ENCODE measurements at places on chromosomes 6 and 20.

GRCh38 chr6:138004430-138005287, 102.6 kb downstream of the PERP start:
- no peak for DNase-seq

- no peak for DNase-seq
Observed at GRCh38 chr6:19876672-19877071, 39.5 kb downstream of the ID4 start.

- no peak for DNase-seq
Observed at GRCh38 chr6:121365536-121366521, 31.5 kb upstream of the TBC1D32 start.

- DNase-seq, result no peak
Observed at GRCh38 chr6:111979633-111980032, 74.3 kb upstream of the CCN6 start.

DNA sequence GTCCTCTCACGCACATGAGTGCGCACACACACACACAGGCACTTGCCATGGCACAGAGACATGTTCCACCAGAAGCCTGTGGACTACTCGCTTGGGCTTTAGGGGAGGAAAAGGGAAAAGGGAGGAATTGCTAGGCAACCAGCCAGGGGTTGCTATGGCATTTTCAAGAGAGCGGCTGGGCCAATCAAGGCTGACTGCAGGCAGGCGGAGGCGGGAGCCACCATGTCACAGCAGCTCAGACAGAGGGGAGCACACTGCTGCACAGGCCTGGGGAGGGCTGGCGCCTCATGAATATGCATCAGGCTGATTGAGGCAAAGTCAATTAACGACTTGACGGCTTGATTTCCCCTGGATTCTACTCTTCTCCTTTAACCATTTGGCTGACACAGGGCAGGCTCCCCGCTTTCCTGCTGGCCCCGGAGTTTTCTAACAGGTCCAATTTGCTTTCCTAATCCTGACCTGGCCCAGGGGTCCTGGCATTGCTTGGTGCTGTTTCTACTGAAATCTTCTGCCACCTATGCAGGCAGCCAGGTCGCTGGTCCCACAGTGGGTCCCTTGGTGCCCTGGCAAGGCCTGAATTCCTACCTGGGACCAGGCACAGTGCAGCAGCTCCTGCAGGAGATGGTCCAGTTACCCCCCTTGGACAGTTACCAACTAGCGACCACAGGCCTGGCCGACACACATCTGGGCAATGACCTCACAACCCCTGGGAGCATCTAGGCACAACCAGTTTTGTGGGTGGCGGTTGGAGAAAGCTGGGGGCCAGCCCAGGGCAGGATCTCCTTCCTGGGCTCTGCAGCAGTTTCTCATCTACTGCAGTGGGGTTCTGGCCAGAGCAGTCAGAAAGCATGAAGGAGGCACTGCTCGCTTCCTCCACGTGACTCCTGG, 52.1 kb downstream of the YTHDF1 start:
- DNase-seq, result no peak

DNA sequence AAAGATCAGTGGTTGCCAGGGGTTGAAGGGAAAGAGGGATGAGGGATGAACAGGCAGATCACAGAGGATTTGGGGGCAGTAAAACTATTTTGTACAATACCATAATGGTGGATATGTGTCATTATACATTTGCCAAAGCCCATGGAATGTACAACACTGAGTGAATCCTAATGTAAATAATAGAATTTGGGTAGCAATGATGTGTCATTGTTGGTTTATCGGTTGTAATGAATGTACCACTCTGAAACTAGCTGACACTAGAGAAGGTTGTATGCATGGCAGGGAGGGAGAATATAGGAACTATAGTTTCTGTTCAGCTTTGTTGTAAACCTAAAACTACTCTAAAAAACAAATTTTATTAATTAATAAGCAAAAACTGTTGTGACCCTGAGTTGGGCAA, 17.8 kb upstream of the ASF1A start:
- no peak for DNase-seq

GRCh38 chr6:41424370-41425058, 89.1 kb downstream of the NCR2 start:
- peak; percentile 81 for DNase-seq

DNA sequence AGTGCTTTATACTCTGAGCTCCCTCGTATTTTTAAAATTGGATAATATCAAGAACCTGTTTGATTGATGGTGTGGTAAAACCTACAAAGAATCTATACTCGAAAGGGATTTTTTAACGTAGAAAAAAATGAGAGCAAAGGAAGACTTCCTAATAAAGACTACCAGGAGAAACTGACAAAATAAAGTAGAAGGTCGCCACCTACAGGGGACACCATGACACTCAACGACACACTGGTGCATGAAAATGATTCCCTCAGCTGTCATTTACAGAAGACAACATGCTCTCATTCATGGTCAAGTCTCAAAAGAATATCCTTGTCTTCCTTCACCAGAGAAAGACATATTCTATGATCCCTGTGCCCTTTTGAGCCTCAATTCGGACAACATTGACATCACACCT, 10.1 kb upstream of the NHSL1 start:
- DNase-seq, result no peak

- DNase-seq, result no peak
Observed at GRCh38 chr6:165243801-165244200, 65.6 kb downstream of the C6orf118 start.

GRCh38 chr20:20888266-20888656, 175.8 kb upstream of the RALGAPA2 start:
- no peak for DNase-seq

DNA sequence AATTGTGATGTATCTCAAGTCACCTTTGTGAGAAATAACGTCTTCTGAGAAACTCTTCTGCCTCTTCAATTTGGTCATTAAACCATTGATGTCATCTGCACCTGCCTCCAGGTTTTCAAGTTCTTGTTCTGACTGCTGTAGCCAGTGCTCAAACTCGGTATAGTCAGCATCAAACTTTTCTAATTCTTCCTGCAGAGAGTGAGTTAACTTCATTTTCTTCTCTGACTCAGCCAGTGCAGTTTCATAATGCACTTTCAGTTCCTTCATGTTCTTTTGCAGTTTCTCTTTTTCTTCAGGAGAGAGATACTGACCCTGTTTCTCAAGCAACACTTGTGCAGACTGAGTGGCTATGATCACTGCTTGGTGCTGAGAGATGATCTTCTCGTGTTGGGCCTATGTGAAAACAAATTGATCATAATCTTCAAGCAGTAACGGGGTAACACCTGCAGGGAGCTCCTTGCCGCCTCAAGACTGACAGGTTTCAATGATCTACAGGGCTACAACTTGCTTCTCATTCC, 48.8 kb downstream of the DST start:
- no peak for DNase-seq

- DNase-seq, result no peak
Observed at GRCh38 chr6:63864671-63865318, 229.2 kb downstream of the PHF3 start.

DNA sequence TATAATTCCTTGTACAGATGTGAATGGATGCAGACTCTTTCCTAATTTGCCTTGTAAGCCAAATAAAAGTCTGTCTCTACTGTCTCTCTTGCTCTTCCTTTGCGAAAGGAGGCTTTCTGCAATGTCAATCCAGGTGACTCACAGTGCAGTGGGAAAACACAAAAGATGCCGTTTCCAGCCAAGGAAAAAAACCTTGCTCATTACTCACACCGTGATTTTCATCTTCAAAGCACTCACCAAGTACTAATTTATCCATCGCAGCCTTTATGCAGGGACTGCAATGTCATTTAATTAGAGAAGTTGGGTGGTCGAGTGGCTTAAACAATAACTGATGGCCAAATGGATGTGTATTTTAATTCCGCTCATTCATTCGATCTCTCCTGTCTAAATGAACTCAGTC, 23.8 kb downstream of the SAYSD1 start:
- DNase-seq, result no peak

- no peak for DNase-seq
Observed at GRCh38 chr6:151063352-151063751, 176.4 kb upstream of the AKAP12 start.

- no peak for DNase-seq
Observed at GRCh38 chr6:50543666-50544065, 169.7 kb upstream of the TFAP2D start.

DNA sequence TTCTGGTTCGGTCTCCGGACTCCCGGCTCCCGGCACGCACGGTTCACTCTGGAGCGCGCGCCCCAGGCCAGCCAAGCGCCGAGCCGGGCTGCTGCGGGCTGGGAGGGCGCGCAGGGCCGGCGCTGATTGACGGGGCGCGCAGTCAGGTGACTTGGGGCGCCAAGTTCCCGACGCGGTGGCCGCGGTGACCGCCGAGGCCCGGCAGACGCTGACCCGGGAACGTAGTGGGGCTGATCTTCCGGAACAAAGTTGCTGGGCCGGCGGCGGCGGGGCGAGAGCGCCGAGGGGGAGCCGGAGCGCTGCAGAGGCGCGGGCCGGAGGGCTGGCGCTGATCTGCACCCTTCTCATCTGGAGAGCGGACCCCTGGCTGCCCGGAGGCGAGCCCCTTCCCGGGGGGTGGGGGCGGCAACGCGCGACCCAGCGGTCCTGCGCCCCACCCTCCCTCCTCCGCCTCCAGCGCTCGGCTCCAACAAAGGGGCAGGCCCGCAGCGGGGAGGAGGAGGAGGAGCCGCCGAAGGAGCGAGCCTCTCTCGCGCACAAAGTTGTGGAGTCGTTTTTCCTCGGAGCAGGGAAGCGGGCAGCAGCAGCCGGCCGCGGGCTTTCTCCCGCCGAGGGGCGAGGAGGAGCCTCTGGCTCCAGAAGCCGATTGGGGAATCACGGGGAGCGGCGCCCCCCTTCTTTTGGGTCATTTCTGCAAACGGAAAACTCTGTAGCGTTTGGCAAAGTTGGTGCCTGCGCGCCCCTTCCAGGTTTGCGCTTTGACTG, at the start of gene UTRN:
Gene UTRN (plus strand): TSS at position 553 of the 765 bp plus-strand sequence. CDS start 6,494 bp downstream, outside the sequence.
- DNase-seq, result no peak

GRCh38 chr6:52550870-52551269, 26.0 kb downstream of the TRAM2 start:
- no peak for DNase-seq

DNA sequence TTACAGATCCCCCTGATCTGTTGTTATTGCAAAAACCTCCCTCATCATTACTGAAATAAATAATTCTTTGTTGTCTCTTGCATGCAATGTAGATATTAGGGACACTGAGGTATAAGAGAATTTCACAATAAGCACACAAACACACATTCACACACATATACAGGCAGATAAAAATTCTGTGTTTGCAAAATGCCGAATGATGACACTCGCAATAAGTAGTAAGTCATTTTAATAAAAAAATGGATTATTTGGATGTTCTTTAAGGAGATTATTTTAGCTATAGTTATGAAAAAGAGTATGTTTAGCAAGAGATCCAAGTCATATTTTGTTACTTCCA, 13.6 kb downstream of the DEFB114 start:
- no peak for DNase-seq

GRCh38 chr20:11727708-11728107, 190.0 kb upstream of the BTBD3 start:
- DNase-seq, result no peak

GRCh38 chr6:109001291-109001894, 93.3 kb downstream of the SESN1 start:
- no peak for DNase-seq

DNA sequence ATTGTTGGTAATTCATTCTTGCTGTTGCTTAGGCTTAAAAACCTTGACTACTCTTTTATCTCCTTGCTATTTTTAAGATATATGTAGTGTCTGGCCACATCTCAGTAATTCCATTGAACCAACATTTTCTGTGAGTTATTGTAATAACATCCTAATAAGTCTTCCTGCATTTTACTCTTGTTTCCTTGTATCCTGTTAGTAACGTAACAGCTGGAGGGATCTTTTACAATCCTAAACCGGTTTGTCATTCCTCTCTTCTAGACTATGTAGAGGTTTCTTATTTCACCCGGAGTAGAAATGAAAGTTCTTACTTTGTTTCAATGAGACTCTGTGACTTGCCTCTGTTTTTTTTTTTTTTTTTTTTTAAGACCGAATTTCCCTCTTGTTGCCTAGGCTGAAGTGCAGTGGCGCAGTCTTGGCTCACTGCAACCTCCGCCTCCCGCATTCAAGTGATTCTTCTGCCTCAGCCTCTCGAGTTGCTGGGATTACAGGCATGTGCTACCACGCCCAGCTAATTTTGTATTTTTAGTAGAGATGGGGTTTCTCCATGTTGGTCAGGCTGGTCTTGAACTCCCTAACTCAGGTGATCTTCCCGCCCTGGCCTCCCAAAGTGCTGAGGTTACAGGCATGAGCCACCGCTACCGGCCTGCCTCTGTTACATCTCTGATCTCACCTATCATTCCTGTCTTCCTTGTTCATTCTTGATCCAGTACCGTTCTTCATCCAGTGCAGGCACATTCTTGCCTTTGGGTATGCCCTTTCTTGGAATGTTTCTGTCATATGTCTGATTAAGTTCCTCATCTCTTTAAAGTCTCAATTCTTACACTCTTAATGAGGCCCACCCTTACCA, 44.7 kb downstream of the NCOA3 start:
- DNase-seq, result no peak
